ENCODE measurements at places on chromosomes 16 and 17.

- peak; percentile 52 for DNase-seq
Measured at GRCh38 chr16:75733305-75734211, 7.3 kb upstream of the CPHXL start.

- DNase-seq: no peak
Measured at GRCh38 chr17:64747938-64748540, 85.9 kb upstream of the SMURF2 start.

DNA sequence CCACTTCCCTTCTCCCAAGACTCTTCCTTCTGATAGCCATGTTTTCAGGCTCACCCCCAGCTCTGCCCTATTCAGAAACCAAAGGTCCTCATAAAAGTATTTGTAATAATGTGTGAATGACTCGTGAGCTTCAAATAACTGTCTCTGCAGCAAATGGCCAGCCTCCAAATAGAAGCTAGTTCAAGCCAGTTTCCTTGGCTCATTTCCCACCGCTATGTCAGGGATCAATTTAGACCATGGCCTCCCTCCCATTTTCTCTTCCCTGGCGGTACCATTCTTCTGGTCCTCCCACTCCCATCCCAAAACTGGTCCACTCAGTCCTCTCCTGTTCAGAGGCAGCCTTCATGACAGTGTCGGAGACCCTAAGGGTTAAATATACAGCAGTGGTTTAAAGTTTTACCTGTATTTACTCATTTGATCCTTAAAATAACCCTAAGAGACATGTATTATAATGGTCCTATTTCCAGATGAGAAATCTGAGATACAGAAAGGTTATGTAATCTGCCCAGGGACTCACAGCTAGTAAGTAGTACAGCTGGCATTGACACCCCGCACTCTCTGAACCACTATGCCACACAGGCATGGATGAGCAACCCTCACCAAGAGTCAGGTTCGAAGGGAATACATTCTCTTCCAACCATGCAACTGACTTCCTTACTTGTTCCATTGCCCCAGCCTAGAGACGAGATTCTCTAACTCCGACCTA, 42.9 kb downstream of the GAS7 start:
- no peak for DNase-seq

- DNase-seq: no peak
Measured at GRCh38 chr16:84889066-84889465, 69.3 kb downstream of the CRISPLD2 start.

- no peak for DNase-seq
Measured at GRCh38 chr16:67516296-67517154, 12.1 kb upstream of the RIPOR1 start.

DNA sequence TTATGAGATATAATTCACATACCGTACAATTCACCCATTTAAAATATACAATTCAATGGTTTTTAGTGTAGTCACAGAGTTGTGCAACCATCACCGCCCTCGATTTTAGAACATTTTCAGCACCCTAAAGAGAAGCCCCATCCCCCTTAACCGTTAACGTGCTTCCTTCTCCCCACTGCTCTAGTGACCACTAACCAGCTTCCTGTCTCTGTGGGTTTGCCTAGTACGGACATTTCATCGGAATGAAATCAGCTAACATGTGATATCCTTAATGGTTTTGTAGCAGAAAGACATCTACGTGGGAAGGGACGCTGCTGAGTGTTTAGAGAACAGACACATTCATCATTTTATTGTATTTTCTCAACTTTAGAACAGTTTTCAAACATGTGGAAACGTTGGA, 80.8 kb upstream of the HSBP1 start:
- no peak for DNase-seq

GRCh38 chr16:48250520-48251278, 3.4 kb upstream of the ABCC11 start:
- DNase-seq: no peak

GRCh38 chr16:19636436-19637267, 81.1 kb downstream of the VPS35L start:
- no peak for DNase-seq

GRCh38 chr17:67491009-67491680, 114.1 kb downstream of the PITPNC1 start:
- DNase-seq: no peak

- DNase-seq: no peak
Measured at GRCh38 chr17:17751489-17752088, 70.3 kb downstream of the RAI1 start.

GRCh38 chr16:2584729-2585650, 47.2 kb downstream of the PDPK1 start:
- no peak for DNase-seq

DNA sequence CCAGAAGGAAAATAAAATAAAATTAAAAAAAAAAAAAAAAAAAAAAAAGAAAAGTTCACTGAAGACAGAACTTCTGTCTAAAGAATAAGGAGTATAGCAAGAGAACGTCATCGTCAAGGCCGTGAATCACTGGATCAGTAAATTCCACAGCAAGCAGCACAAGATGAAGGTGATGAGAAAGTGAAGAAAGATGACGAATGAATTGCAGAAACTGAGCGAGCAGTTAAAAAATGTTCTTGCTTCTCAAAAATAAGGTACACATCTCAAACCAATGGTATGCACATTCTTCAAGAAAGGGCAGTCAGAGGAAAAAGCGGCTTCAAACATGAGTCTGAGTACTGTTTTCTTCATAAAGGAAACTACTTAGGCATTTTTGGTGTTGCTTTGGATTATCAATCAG, 104.7 kb downstream of the SMG6 start:
- DNase-seq: no peak

DNA sequence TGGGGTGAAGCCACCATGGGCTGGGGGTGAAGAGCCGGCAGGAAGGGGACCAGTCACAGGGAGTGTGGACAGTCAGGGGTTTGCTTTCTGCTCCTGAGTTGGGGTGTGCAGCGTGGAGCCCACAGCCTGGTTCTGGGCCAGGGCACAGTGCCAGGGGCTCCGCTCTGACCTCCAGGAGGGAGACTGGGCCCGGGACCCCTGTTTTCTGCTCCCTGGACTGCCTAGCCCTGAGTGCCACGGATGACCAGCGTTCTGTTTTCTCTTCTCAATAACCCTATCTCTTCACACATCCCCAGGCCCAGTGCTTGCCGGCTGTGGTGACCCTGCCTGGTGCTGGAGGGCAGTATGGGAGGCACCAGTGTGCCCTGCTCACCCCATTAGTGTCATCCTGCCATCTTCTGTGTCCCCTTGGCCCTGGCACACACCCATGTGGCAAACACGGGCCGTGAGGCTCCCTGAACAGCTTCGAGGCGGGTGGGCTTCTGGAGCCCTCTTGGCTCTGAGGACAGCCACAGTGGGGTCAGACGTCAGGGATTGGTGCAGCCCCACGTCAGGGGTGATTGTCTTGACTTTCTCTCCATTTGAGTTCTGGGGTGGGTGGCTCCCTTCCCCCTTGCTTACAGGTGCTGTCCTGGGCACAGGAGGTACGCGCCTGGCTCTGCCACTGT, 1.1 kb downstream of the CEMP1 start:
- no peak for DNase-seq

GRCh38 chr17:81391936-81392908, 3.0 kb upstream of the BAHCC1 start:
- DNase-seq: no peak

- DNase-seq: no peak
Measured at GRCh38 chr16:85613604-85614337, 649 bp downstream of the GSE1 start.

- DNase-seq: peak; percentile 70
Measured at GRCh38 chr17:43673516-43674323, 12.0 kb upstream of the MEOX1 start.
